CD4-positive, alpha-beta memory T cell (primary cell): ENCODE measurements at places on chromosomes 12 and 14. TPM values are rescaled to one million over a fixed set of nuclear protein-coding genes. Genes with fewer than 3 reads are reported as not detected.

DNA sequence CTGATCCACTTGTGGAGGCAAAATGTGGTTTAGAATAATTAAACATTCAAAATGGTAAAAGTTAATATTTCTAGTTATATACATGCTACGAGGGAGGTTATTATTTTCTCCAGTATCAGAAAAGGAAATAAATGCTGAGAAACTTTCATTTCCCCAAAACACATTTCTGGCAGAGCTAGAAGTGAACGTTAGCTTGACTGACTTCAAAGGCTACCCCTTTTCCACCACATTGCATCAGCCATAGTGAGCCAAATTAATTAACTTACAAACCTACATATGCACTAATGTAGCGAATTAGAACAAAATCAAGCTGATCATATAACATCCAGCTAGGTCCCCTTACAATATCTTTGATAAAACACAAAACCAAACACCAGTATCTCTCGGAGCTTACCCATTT lies 49.3 kb upstream of the RERGL start:
- no peaks in the 10 kb centered on the region for H3K4me1 ChIP-seq
- H3K27me3 ChIP-seq: no peaks in the 10 kb centered on the region
- DNase-seq: no peak
- H3K36me3 ChIP-seq: no peaks in the 10 kb centered on the region

GRCh38 chr14:81363746-81364378 lies 36.3 kb downstream of the STON2 start:
- H3K27ac ChIP-seq: no peak overlapping the region
- no peak overlapping the region for H3K4me3 ChIP-seq
- H3K36me3 ChIP-seq: no peaks in the 10 kb centered on the region
- H3K4me1 ChIP-seq: no peaks in the 10 kb centered on the region
- DNase-seq: no peak

DNA sequence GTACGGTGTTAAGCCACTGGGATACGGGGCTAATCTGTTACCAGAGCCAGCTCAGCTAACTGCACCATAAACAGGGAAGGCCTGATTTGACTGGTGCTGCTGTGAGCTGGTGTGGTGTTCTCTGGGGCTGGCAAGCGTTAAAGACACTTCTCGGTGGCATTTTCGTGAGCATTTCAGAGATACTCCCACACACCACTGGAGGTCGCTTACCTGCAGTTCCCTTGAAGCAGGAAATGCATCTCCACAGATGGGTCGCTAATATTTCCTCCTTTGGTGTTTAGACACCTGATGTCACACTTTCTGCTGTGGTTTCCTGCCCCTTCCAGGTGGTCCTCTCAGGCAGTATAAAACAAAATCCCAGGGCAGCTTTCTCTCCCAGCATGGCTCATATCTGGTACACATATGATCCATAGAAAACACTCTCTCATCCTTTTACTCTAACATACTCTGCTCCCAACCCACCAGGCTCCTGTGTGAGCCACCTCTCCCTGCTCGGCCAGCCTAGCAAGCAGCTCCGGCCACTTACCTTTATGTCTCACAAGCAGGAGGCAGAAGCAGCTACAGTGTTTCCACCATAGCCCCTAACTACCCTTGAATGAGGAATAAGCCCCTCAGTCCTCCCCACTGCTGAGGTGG lies 129.9 kb upstream of the GRIN2B start:
- no peaks in the 10 kb centered on the region for H3K27me3 ChIP-seq
- H3K36me3 ChIP-seq: no peaks in the 10 kb centered on the region
- no peak overlapping the region for H3K4me3 ChIP-seq
- H3K4me1 ChIP-seq: no peaks in the 10 kb centered on the region

DNA sequence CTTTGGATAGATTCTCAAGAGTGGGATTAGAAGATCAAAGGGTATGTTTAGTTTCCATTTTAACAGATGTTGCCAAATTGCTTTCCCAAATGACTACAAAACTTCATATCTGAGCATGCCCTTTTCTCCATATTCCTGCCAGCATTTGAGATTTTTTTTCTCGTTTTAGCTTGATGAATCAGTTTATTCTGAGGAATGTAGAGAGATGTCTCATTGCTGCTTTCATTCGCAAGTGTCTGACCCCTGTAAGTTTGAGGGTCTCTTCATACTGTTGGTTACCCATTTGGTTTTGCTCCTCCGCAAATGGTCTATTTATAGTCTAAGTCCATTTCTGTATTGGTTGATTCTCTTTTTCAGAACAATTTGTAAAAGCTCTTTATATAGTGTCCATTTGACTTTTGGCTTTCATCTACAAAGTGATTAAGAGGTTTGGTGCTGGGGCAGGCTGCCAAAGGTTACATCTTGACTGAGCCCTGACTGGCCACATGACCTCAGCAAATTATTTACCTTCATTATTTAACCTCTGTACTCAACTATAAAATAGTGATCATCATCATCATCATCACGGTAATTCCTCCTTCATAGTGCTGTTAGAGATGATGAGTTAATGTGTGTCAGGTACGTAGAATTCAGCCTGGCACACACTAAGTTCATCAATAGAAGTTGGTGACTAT lies 33.6 kb downstream of the HCAR2 start:
- no peak overlapping the region for H3K27ac ChIP-seq
- no peaks in the 10 kb centered on the region for H3K36me3 ChIP-seq
- no peak overlapping the region for H3K4me3 ChIP-seq
- no peaks in the 10 kb centered on the region for H3K27me3 ChIP-seq
- no peak for DNase-seq
- H3K4me1 ChIP-seq: no peaks in the 10 kb centered on the region

GRCh38 chr14:98114122-98114895 lies 1157.7 kb downstream of the BCL11B start:
- DNase-seq: no peak
- no peaks in the 10 kb centered on the region for H3K27me3 ChIP-seq
- H3K27ac ChIP-seq: no peak overlapping the region
- no peak overlapping the region for H3K4me3 ChIP-seq
- H3K4me1 ChIP-seq: no peaks in the 10 kb centered on the region

DNA sequence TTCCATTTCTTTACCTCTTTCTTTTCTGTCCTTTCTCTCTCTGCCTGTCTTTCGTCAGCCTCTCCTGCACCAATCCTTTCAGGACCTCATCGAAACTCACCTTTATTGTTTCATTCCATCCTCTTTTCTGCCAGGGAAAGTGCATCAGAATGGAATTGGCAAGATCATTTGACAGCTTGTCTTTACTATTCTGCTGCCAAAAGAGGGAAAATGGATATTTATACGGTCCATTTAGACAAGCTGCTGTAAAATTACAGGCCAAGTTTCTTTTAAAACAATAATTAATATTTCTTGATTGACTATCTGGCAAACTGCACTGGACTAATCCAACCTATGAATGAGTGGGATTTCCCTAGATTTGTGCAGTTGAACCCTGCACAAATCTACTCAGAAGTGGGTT lies 7.6 kb upstream of the SRGAP1 start:
- H3K27me3 ChIP-seq: no peaks in the 10 kb centered on the region
- no peak for DNase-seq
- H3K4me3 ChIP-seq: no peak overlapping the region
- no peaks in the 10 kb centered on the region for H3K36me3 ChIP-seq
- no peak overlapping the region for H3K27ac ChIP-seq

GRCh38 chr14:20551606-20552005 lies 9.2 kb downstream of the RNASE9 start:
- no peak for DNase-seq
- no peak overlapping the region for H3K27ac ChIP-seq
- H3K4me3 ChIP-seq: no peak overlapping the region
- H3K27me3 ChIP-seq: no peaks in the 10 kb centered on the region
- H3K36me3 ChIP-seq: no peaks in the 10 kb centered on the region

TAS2R13 gene
- not detected for polyA plus RNA-seq

KRT75 gene
- not detected for polyA plus RNA-seq

FOXA1 gene
- not detected for polyA plus RNA-seq

NKX2-1 gene
- not detected for polyA plus RNA-seq
